Osteocyte (in vitro differentiated cells): ENCODE measurements at places on chromosomes 2 and 18. TPM values are rescaled to one million over a fixed set of nuclear protein-coding genes. Genes with fewer than 3 reads are reported as not detected.

The ADGRF3 gene
- 0.24 and 0.56 TPM in 2 replicates for total RNA-seq

The SERPINB3 gene
- total RNA-seq = not detected in 2 replicates

The RNF181 gene
- 77.2 and 77.3 TPM in 2 replicates for total RNA-seq

The FN1 gene
- total RNA-seq = 16,854 and 18,487 TPM in 2 replicates

The TGFA gene
- 0.08 TPM in 1 of 2 replicates, not detected in the other for total RNA-seq

The ERICH2 gene
- not detected in 2 replicates for total RNA-seq

The COBLL1 gene
- 8.9 and 11.3 TPM in 2 replicates for total RNA-seq

The MALL gene
- total RNA-seq = 0.64 and 0.68 TPM in 2 replicates

The TBR1 gene
- 0.30 TPM in 1 of 2 replicates, not detected in the other for total RNA-seq

The BABAM2 gene
- 43.6 and 57.4 TPM in 2 replicates for total RNA-seq

The ATOH8 gene
- 5.9 and 7.1 TPM in 2 replicates for total RNA-seq

The ARHGAP25 gene
- total RNA-seq = 0.42 and 0.43 TPM in 2 replicates

The GPR35 gene
- 2.5 and 3.6 TPM in 2 replicates for total RNA-seq

The CD226 gene
- 0.46 and 0.81 TPM in 2 replicates for total RNA-seq

The RGPD3 gene
- not detected in 2 replicates for total RNA-seq

The SLC4A5 gene
- total RNA-seq = 1.6 and 2.3 TPM in 2 replicates

The CCDC141 gene
- total RNA-seq = not detected in 2 replicates

The FEV gene
- total RNA-seq = not detected in 2 replicates

The UGT1A1 gene
- not detected in 2 replicates for total RNA-seq

The LYG2 gene
- total RNA-seq = not detected in 2 replicates

The CPO gene
- total RNA-seq = not detected in 2 replicates

The SPDYA gene
- 0.62 and 1.2 TPM in 2 replicates for total RNA-seq

The RBM43 gene
- 5.0 and 6.9 TPM in 2 replicates for total RNA-seq

The MARCO gene
- not detected in 2 replicates for total RNA-seq

The RND3 gene
- 146 and 160 TPM in 2 replicates for total RNA-seq

The PLGLB1 gene
- 3.3 and 4.4 TPM in 2 replicates for total RNA-seq

The BUB1 gene
- 6.4 and 7.3 TPM in 2 replicates for total RNA-seq

The ITPRIPL1 gene
- 0.50 and 0.86 TPM in 2 replicates for total RNA-seq

The DYTN gene
- total RNA-seq = not detected in 2 replicates

The ANKRD29 gene
- total RNA-seq = not detected in 2 replicates

The CRYGC gene
- total RNA-seq = not detected in 2 replicates

The NAT8 gene
- not detected in 2 replicates for total RNA-seq

The LRRFIP1 gene
- 78.9 and 79.9 TPM in 2 replicates for total RNA-seq

The FAM117B gene
- 8.4 and 9.6 TPM in 2 replicates for total RNA-seq

The EPHA4 gene
- 16.7 and 16.8 TPM in 2 replicates for total RNA-seq

The CHCHD5 gene
- 24.7 and 31.4 TPM in 2 replicates for total RNA-seq

The TYW5 gene
- total RNA-seq = 7.4 and 7.9 TPM in 2 replicates

The GNAL gene
- total RNA-seq = 1.2 and 1.3 TPM in 2 replicates

The PLEKHH2 gene
- 17.4 and 19.6 TPM in 2 replicates for total RNA-seq

The ICOS gene
- total RNA-seq = not detected in 2 replicates
